ENCODE measurements at places on chromosomes 11 and 22. TPM values are rescaled to one million over a fixed set of nuclear protein-coding genes. Genes with fewer than 3 reads are reported as not detected.

- no peak for DNase-seq
These were observed 16.8 kb downstream of the CUL5 start for GRCh38 chr11:108025387-108026080.

DNA sequence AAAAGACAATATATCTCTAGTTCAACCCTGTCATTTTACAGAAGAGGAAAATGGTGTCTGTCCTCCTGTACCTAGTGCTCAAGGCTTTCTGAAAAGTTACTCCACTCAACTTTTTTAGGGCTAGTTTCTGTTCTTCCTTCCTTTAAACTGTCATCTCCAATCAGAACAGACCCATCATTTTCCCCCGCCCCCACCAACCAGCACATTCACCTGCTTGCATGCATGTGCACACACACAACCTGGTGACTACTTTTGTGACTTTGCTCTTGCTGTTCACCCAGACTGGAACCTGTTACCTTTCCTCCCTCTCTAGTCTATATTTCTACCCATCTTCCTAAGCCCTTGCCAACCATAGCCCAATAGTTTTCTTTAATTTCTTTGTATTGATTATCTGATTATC lies 5.6 kb downstream of the FBXO7 start:
- no peak for DNase-seq

- no peak for DNase-seq
These were observed 18.2 kb downstream of the ST14 start for GRCh38 chr11:130177782-130178181.

DNA sequence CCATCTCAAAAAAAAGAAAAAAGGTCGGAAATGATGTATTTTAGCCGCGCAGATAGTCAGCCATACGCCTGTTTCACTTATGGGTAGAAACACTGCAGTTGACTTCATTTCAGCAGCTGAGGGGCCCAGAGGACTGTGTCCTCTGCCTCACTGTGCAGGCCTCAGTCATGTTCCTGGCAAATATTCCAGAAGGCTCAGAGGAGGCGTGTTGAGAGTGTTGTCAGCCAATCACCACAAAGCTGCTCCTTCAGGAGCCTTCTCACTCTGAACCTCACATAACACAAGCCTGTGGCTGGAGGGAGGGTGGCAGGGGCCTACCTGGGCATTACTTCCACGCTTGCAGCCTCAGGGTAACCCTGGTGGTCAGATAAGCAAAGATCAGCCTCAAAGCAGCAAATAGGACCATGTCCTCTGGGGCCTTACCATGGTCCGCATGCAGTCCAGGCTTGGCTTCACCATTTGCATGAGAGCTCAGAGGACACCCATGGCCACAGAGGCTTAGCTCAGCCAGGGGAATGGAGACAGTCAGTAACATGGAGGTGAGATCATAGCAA lies 17.3 kb upstream of the TREH start:
- DNase-seq: no peak

DNA sequence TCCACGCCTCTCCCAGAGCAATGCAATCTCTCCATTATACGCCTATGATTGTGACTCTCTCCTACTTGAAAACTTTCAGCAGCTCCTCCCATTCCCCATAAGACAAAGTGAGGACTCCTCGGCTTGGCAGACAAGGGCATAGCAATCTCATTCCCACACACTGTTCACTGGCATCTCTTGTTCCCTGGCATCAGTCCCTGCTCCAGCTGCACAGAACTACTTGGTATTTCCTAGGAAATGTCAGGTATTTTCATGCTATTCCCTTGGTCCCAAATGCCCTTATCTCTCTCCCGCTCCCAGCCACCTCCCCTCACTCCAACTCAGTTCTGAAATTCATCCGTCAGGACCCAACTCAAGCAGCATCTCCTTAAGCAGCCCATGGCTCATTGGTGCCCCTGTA lies 28.4 kb downstream of the TMPRSS5 start:
- no peak for DNase-seq

DNA sequence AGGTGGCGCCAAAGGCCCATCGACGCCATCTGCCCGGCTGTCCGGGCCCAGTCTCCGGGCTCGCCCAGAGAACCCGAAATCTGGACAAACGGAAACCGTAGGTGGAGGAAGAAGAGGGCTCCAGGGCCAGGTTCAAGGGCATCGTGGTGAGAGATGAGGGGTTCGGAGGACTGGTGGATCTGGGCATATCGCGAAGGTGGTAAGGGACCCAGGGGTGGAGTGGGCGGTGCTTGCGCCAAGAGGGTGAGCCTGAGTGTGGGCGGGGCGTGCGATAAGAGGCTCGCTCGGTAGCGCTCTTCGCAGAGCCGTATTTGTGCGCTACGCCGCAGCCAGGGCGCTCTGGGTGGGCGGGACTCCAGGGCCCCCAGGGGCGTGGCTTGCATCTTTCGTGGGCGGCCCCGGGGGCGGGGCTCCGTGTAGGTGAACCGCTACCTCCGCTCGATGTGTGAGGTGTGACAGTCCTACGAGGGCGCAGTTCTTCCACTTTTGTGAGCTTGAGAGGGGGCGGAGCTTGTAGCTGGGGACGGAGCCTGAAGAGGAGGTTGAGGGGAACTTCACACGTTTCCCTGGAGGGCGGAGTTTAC lies 4.8 kb downstream of the CD248 start:
- peak; percentile 95 for DNase-seq

GRCh38 chr11:134883484-134883883 lies 471.4 kb upstream of the B3GAT1 start:
- no peak for DNase-seq

DNA sequence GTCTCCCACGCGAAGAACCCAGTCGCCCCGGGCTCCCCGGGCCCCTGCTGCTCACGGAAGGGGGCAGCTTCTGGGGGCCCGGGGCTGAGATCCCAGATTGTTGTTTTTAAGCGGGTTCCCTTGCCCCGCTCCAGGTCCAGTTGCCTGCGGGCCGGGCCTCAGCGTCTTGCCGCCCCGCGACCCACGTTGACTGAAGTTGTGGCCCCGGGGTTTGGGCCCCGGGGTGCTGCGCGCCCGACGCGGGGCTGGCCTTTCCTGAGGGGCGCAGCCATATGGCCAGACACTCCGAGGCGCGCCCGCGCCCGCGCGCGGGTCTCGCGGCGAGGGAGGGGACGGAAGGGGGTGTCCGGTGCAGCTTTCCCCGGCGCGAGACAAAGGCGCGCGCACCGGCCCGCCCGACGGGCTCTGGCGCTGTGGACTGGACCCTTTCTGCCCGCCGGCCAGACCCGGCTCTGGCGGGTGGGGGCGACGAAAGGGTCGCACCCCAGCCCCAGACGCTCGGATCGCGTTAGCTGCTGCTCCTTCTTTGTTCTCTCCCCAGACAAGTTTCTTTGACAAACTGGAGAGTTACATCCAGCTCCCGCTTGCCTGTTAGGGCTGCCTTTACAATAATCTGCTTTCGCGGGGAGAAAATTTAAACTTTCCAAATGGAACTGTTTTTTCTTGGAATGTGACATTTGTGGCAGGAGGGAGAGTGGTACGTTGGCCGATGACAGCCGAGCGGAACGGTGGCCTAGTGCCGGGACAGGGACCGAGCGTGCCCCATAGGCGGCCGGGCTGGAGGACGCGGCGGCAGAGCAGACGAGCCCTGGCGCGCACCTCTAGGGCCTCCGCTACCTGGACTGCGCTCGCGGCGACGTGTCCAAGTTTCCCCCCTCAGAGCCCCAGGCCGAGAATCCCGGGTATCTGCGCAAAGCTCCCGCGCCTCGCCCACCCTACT lies 716 bp downstream of the AMOTL1 start:
- DNase-seq: peak; percentile 80

GRCh38 chr22:43236411-43237166 lies 49.7 kb upstream of the TTLL12 start:
- no peak for DNase-seq

Gene TRPC6
- total RNA-seq: 8.1 TPM

Measured in suprapubic skin (tissue), 4 donors.